ENCODE measurements at places on chromosomes 13 and 19. TPM values are rescaled to one million over a fixed set of nuclear protein-coding genes. Genes with fewer than 3 reads are reported as not detected.

Gene GPR4
- polyA plus RNA-seq = 2.4 TPM

DNA sequence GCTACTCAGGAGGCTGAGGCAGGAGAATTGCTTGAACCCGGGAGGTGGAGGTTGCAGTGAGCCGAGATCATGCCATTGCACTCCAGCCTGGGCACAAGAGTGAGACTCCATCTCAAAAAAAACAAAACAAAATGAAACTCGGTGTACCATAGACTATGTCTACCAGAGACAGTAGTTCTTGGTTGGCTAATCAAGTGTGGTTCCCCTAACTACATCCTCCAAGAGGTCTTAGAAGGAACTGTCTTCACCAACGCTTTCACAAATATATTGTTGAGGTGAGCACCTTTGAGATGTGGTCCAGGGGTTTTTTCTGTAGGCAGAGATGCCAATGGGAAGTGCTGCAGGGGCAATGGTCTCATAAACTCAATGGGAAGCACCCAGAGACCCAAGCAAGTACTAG lies 48.0 kb downstream of the RFC3 start:
- DNase-seq = no peak
- H3K4me3 ChIP-seq = no peak overlapping the region
- no peaks in the 10 kb centered on the region for H3K27me3 ChIP-seq
- H3K36me3 ChIP-seq = no peaks in the 10 kb centered on the region

- no peak overlapping the region for H3K27ac ChIP-seq
- H3K4me3 ChIP-seq = no peak overlapping the region
- DNase-seq = no peak
- H3K27me3 ChIP-seq = no peaks in the 10 kb centered on the region
- no peaks in the 10 kb centered on the region for H3K36me3 ChIP-seq
These were observed 61.3 kb downstream of the COL4A2 start for GRCh38 chr13:110368408-110368807.

DNA sequence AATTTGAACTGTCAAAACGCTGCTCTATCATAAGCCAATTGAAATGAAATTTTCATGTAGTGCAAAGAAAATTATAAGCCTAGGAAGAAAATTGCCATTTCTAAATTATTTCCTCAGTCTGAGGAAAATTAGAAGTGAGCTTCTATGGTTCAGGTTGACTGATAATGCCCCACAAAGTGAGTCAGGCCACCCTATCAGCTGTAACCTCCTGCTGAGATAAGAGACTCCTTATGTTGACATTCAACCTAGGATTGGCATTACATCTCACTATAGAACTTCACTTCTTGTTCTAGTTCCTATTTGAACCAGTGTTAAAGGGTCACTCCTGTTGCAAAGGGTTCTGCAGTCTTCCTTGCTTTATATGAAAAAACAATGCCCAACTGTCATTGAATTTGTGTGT lies 32.6 kb upstream of the RFC3 start:
- H3K4me3 ChIP-seq = no peak overlapping the region
- peaks cover 4% of the 10 kb centered on the region for H3K4me1 ChIP-seq
- no peaks in the 10 kb centered on the region for H3K36me3 ChIP-seq
- no peak for DNase-seq

DNA sequence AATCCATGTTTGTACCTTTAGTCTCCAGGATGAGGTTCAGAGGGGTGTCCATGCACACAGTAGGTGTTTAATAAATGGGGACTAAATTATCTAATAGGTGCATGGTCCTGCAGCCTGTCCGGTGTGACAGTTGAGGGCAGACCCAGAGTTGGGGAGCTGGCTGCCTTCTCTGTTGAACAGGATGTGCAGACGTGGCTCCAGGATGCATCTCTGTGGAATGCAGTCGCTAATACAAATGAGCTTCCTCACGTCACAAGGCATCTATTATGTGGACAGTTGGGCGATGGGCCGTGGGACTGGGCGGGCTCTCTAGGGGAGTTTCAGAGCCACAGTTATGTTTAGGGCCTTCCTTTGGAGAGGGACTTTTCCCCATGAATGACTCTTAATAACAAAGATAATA lies 71.0 kb downstream of the SIPA1L3 start:
- DNase-seq = no peak
- no peak overlapping the region for H3K4me3 ChIP-seq
- no peaks in the 10 kb centered on the region for H3K27me3 ChIP-seq

DNA sequence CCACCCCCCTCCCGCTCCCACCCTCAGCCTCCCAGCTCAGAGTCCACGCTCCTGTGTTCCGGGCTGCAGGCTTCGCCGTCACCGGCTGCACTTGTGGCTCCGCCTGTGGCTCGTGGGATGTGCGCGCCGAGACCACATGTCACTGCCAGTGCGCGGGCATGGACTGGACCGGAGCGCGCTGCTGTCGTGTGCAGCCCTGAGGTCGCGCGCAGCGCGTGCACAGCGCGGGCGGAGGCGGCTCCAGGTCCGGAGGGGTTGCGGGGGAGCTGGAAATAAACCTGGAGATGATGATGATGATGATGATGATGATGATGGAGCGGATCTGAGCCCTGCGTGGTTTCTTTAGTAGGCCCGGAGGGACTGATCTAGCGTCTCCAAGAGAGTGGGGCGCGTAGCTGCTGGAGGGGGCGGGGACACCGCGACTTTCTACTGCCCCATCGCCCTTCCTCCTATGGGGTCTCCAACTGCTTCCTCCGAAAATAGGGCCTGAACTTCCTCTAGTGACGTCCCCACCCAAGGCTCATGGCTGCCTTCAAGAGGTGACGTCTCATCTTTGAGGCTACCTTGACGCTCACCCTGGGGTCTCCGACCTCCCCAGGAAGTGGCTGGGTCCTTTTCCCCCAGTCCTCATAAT lies 1.4 kb downstream of the RETN start:
- peak; percentile 94 for DNase-seq
- H3K4me1 ChIP-seq = no peaks in the 10 kb centered on the region
- peaks cover 41% of the 10 kb centered on the region for H3K27me3 ChIP-seq
- H3K27ac ChIP-seq = peak overlapping the region; percentile 82

- H3K4me3 ChIP-seq = no peak overlapping the region
- H3K27ac ChIP-seq = no peak overlapping the region
- DNase-seq = no peak
- no peaks in the 10 kb centered on the region for H3K36me3 ChIP-seq
- H3K4me1 ChIP-seq = no peaks in the 10 kb centered on the region
These were observed 330.2 kb downstream of the MZT1 start for GRCh38 chr13:72397265-72397664.

Measured in left lung (tissue), 14 donors.